ENCODE measurements at places on chromosomes 6 and 20. TPM values are rescaled to one million over a fixed set of nuclear protein-coding genes. Genes with fewer than 3 reads are reported as not detected.

GRCh38 chr6:34128045-34128444, 17.8 kb downstream of the GRM4 start:
- DNase-seq: no peak

The MCM8 gene
- 38.9 TPM for total RNA-seq

The CRISP2 gene
- total RNA-seq: not detected

GRCh38 chr6:1096967-1097765, 214.7 kb upstream of the FOXQ1 start:
- no peak for DNase-seq

The PTCHD4 gene
- total RNA-seq: not detected

DNA sequence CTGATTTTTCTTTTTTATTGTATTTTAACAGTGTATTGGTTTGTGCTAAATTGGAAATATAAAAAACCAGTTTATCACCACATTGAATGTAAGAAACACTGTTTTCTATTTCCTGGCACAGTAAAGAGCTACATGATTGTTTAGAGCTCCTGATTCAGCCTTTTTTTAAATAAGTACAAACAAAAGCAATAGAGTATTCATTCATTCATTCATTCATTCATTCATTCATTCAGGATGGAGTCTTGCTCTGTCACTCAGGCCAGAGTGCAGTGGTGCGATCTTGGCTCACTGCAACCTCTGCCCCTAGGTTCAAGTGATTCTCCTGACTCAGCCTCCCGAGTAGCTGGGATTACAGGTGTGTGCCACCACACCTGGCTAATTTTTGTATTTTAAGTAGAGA, 96.8 kb upstream of the SCGN start:
- DNase-seq: no peak

- no peak for DNase-seq
Measured at GRCh38 chr6:2546901-2547300, 203.8 kb downstream of the MYLK4 start.

- DNase-seq: peak; percentile 59
Measured at GRCh38 chr20:35226884-35227681, 593 bp downstream of the MMP24 start.

The HLA-C gene
- total RNA-seq: 1,075 TPM

The THEMIS gene
- 142 TPM for total RNA-seq

The CRISP3 gene
- not detected for total RNA-seq

DNA sequence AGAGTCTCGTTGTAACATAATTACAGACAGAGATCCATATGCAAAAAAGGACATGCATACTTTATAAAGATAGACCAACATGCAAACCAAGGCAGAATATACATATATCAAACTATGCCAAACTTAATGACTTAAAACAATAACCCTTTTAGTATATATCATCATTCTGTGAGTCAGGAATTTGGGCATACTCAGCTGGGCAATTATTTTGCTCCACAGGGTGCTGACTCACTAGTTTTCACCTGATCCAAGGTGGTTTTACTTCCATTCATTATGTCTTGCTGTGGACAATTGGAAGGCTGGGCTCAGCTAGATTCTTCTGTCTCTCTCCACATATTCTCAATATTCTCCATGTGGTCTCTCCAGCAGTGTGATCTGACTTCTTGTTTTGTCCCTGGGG, 41.2 kb upstream of the RNF146 start:
- no peak for DNase-seq

GRCh38 chr6:108940741-108941140, 92.5 kb downstream of the ARMC2 start:
- DNase-seq: no peak

GRCh38 chr6:9025228-9025627, 589.9 kb upstream of the SLC35B3 start:
- no peak for DNase-seq

DNA sequence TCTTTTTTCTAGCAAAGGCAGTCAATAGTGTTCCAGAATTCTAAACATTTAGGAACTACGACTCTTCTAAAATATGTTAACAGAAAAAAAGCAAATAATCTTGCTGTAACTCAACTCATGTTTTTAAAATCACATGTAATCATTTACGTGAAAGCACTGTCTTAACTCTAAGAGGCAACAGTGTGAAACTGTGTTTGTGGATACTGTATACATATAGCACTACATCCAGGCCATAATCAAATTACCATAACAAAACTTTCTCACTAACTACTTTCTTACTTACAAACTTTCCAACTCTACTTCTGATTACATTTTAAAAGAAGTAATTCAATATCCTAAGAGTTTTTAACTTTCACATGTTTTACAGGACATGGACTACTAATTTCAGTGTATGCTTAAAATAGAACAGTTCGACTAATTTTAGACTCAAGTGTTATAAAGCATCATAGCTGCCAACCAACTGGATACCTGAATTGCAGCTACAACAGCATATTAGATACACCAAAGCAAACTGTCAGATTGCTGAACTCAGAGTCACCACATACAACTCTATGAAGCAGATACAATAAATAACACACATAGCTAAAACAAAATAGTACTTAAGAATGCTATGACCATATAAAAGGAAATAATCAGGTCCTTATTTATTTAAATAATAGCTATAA, 121.6 kb upstream of the BEND6 start:
- no peak for DNase-seq

The SLC22A16 gene
- total RNA-seq: not detected

DNA sequence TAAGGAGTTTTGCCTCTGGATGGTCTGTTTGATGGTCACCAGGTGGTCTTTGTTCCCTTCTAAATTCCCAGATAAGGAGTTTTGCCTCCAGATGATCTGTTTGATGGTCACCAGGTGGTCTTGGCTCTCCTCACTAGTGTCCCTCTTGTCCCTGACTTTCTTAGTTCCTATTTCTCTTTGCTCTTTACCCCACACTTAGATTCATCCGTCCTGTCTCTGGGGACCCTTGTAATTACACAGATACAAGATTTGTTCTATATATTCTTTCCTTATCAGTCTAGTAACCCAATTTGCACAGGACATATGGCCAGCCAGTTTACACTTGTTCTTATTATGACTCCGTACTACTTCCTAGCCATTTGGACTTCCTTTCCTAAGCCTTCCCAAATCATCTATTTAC, 84.0 kb upstream of the B3GAT2 start:
- DNase-seq: no peak

GRCh38 chr6:41813469-41813868, 26.0 kb downstream of the TOMM6 start:
- no peak for DNase-seq

DNA sequence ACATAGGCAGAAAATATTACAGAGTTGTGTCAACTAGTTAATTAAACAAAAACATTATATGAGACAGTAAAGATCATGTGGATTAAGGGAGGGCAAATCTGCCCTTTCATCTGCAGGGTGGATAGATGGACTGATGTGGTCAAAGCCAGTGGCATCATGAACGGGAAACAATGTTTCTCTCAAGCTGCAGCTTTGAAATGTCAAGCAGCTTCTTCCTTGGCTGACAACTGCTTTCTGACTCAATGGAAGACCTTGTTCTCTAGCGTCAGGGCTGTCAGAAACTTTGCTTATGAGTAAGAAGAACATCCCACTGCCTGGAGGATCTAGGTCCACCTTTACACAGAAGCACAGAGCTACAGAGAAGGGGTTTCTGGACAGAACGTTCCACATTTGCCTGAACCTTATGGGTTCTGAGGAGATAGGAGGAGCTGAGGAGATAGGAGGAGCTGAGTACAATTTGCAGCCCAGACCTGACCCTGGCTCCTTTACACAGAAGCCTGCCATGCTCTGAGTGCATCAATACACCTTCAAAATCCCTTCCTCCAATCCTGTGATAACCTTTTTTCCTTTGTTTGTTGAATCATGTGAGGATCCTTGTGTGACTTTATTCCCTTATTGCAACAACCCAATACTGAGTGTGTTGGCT, 6.1 kb downstream of the CST5 start:
- no peak for DNase-seq

DNA sequence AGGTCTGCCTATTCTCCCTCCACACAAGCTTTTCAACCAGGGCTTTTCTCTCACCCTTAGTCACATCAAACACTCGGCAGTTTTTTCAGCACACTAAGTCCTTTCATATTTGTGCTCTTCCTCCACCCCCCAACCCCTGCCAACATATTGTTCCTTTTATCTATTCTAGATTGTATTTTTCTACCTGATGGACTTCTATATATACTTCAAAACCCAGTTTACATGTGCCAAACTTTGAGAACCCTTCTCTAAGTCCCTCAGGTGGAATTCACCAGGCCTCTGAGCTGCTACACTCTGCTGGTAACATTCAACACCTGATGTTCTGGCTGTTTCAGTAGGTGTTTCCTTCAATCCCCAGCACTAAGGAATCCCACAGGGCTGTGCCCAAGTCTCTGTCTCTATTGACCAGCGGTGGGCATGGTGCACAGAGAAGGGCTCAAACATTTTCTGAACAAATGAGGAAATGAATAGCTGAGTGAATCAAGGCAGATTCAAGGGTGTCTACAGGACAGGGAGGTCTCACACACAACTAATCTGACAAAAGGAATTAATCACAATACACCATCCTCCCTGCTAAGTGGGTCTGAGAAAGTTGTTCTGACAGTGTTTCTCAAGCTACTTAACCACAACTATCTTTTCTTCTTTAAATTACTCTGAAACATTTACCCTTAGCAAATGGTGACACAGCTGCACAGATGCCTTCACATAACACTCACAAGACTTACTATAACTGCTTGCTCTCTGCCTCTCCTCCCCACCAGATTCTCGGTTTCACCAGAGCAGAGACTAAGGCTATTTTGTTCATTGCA, 166.5 kb downstream of the TSHZ2 start:
- no peak for DNase-seq

DNA sequence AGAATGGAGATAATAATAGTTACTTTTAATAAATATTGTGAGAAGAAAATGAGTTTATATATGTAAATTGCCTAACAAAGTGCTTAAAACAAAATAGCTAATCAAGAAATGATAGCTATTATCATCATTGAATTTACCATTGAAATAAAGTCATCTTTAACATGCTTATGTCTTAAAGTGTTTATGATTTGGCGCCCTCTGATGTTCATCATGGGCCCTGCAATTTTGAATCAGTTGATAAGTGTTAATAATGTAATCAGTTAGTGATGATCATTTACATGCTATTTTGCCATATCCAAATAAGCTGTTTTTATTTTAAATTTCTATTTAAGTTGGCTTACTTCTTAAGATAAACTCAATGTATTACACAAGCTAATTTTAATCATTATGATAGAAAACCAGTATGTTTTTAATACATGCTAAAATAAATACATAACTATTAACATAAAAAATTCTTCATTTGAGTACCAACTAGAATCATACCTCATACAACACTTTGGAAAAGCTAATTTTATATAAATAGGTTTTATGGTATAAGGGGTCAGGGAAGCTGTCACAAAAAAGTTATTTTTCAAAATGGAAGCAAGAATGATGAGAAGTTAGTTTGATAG, 39.2 kb upstream of the TPD52L1 start:
- peak; percentile 65 for DNase-seq

The ANKRD66 gene
- total RNA-seq: not detected

- DNase-seq: no peak
Measured at GRCh38 chr6:14804785-14805210, 441.1 kb upstream of the JARID2 start.

GRCh38 chr20:13006825-13007224, 1.9 kb upstream of the SPTLC3 start:
- DNase-seq: no peak

GRCh38 chr6:31474871-31475286, 23.1 kb upstream of the MICB start:
- DNase-seq: peak; percentile 26

DNA sequence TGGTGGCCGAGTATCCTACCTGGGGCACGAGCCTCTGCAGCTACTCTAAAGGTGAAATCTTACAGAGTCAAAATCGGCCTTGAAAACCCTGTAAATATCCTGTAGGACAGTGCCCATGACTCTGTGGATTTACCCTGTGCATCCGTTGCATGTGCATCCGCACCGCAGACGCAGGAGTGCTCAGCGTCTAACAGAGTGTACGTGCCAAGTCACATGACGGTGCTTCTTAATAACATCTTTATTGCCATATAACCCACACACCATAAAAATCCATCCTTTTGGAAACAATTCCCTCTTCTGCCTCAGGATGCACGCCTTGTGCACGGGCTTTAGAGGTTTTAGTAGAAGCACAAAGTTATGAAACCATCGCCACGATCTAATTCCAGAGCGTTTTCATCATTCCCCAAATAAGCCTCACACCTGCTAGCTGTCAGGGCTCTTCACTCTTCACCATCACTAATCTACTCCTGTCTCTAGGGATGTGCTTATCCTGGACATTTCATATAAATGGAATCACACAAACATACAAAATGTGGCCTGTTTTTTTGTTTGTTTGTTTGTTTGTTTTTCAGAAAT, 384.5 kb upstream of the SULF2 start:
- DNase-seq: no peak

The MAPK13 gene
- 42.6 TPM for total RNA-seq

Measured in activated CD8-positive, alpha-beta T cell treated with anti-CD3 and anti-CD28 coated beads, Interleukin-2, amount 10 ng/mL, durations not matched to agents 7 days and 5 days (primary cell).